ENCODE measurements at places on chromosomes 5 and 9.
A peak's percentile ranks its signal among the peaks of the same experiment; 100 is the strongest.

- no peak for DNase-seq
Measured at GRCh38 chr5:73692166-73692640, 66.2 kb downstream of the ARHGEF28 start.

DNA sequence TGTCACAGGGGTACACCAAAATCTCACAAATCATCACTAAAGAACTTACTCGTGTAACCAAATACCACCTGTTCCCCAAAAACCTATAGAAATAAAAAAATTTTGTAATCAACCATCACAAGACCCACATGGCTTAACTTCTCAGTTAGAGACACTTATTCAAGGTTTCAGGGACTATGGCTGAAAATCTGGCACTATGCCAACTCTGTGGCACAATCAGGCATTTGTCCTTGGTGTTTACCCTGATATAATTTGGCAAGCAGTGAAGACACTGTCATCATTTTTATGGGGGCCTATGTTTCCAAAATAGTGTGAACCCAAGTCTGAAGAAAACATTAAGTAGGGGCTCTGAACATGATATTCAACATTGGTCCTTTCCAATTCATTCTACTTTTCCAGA, 59.0 kb downstream of the ZNF622 start:
- no peak for DNase-seq

GRCh38 chr9:4292781-4293180, 7.1 kb downstream of the GLIS3 start:
- no peak for DNase-seq

- no peak for DNase-seq
Measured at GRCh38 chr9:28942941-28943340, 1369.7 kb upstream of the C9orf72 start.

DNA sequence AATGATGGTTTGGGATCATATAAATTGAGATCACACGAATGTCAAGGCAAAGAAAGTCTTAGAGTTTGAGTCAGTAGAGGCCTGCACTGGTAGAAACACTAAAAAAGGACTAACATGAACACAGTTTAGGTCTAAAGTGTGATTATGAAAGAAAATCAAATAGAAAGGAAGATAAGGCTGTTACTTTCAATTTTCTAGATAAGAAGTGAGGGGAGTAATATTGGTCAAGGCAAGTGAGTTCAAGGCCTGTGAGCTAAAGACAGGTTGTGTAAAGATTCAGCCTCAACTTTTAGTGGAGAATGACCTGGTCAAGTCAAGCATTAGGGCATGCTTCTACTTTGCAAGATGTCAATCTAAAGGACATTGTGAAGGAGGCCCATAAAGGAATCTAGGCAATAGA, 19.0 kb downstream of the VLDLR start:
- DNase-seq, result no peak

GRCh38 chr9:74379718-74380117, 117.4 kb upstream of the RORB start:
- DNase-seq, result peak; percentile 20

GRCh38 chr5:143977891-143978461, 166.0 kb downstream of the HMHB1 start:
- no peak for DNase-seq

DNA sequence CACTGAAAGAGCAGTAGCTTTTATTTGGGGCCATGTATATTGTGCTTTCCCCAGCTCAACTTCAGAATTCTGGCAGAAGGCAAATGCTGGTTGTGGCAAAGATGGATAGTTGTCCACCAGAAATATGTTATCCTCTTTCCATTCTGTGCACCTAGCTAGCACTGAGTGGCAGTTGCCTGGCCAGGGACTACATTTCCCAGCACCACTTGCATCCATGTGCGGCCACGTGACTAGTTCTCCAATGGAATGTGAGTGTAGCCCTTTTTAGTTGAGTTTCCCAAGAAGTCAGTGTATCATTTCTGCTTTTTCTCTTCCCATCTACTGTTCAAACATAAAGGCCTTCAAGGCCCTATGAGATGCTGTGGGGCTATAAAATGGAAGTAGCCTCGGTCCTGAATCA, 354.0 kb upstream of the CLINT1 start:
- no peak for DNase-seq

GRCh38 chr5:136206361-136206760, 13.4 kb upstream of the SMIM32 start:
- no peak for DNase-seq

- DNase-seq, result no peak
Measured at GRCh38 chr5:158120760-158121159, 261.8 kb upstream of the CLINT1 start.

GRCh38 chr9:126974594-126974993, 60.0 kb downstream of the RALGPS1 start:
- no peak for DNase-seq

DNA sequence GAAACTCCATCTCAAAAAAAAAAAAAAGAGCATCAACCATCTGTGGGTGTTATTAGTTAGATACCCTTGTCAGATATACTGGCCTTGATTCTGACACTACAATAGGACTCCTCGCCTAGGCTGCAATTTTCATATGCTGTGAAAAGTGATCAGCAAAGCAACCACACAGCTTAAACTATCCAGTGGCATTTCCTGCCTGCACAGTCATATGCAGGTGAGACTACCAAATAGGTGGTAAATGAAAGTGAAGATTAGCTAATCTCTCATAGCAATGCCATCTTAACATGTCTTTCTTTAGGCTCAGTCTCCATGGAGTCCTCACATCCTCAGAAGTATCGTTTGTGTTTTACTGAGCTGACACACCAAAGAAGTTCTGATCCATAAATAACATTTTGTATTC, 40.8 kb downstream of the GRAMD2B start:
- no peak for DNase-seq

GRCh38 chr5:33072726-33073125, 361.6 kb downstream of the NPR3 start:
- DNase-seq, result no peak

GRCh38 chr9:20684875-20685696, 1.0 kb downstream of the FOCAD start:
- no peak for DNase-seq

- no peak for DNase-seq
Measured at GRCh38 chr9:114425126-114425525, 37.3 kb upstream of the AKNA start.

- no peak for DNase-seq
Measured at GRCh38 chr9:18970393-18970792, 62.6 kb downstream of the SAXO1 start.

DNA sequence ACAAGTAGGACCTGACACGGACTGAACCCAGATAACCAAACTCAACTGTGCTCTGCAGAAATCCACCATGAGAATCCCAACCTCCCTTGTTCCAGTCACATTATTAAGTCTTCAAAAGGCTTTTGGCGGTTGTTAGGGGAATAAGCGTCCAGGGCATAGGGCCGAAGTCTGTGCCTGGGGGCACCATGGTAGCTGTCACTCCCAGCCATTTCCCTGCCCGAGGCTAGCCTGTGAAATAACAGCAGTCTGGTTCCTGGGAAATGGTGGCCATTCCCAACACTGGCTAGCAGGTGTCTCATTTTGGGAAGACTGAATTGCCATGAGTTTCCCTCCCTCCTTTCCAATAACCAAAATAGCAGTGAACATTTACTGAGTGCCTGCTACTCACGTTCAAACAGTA, 122.2 kb downstream of the CRB2 start:
- DNase-seq, result no peak

GRCh38 chr9:130090915-130091314, 37.2 kb downstream of the GPR107 start:
- no peak for DNase-seq

DNA sequence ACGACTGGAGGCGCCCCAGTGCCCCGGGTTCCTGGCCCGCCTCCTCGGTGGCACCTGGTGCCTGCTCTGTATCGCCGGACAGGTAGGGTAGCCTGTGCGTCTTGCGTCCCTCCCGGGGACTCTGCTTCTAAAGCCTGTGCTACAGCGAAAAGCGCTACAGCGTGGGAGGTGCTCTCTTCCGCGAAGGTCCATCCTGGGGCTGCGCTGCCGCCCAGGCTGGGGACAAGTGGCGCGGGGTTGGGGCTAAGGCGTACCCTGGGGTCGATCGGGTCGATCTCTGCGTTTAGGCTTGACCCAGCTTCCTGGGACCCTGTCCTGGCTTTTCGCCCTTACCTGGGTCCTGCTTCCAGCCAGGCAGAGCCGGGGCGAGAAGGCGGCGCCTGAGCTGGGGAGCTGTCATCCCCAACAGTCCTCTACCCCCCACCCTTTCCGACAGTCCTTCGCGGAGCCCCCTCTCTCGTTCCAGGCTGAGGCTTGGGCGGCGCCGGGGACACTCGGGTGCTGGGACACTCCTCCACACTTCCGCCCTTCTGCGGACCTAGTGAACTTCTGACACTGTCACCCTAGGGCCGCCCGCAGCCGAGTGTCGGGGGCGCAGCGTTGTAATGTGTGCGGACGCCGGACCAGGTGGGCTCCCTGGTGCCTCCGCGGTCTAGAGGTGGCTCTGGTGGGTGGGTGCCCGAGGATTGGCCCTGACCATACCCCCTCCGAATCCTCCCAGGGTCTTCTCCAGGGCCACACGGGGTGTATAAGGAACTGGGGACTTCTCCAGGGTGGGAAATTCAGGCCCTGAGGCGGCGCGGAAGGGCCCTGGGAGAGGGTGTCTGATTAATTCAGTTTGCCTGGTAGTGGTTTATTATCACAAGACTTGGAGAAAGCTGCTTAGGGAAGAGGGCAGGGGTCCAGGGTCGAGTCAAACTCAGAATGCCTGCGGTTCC, 328.2 kb downstream of the SH3GL2 start:
- peak; percentile 42 for DNase-seq
